ENCODE measurements at places on chromosomes 6 and 20.

GRCh38 chr6:105603788-105604586, 201.1 kb upstream of the PREP start:
- no peak for DNase-seq

DNA sequence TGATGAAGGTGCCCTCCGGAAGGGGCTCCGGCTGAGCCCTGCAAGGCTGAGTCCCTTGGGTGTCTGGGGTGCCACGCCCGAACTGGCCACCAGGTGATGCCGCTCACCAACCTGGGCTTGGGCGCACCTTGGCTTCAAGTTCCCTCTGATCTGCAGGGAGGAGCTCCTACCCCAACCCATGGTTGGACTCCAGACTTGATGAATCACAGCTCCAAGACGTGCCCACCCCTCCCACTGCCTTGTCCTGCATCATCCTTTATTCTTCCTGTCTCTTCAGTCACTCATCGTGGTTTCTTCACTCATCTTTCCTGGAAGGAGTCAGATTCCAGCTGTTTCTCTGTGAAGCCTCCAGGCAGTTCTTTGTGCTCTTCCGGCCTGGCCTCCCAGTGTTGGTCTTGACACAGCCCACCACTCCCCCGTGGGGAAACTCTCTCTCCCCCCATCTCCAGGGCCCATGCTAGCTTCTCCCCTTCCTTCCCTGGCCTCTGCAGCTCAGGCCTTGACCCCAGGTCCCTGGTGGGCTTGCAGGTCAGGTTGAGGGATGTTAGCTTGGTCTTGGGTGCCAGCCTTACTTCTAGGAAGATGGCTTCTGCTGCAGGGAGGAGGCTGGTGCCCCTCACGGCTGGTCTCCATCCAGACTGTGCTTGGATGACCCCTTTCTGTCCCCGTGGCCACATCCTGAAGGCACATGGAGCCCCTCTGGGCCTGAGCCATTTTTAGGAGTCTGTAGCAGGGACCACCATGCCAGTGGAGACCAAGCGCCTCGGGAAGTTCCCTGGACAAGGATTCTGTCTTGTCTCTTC, 2.6 kb upstream of the ZBP1 start:
- peak; percentile 74 for DNase-seq

- no peak for DNase-seq
Measured at GRCh38 chr20:34843421-34843820, 18.0 kb upstream of the NCOA6 start.

- no peak for DNase-seq
Measured at GRCh38 chr20:60970601-60971000, 281.5 kb upstream of the CDH4 start.

GRCh38 chr6:32669893-32670292, 3.4 kb upstream of the HLA-DQB1 start:
- DNase-seq, result no peak

Measured in activated naive CD4-positive, alpha-beta T cell treated with Interleukin-2 at 50 U/mL for 16 hours (primary cell).